ENCODE measurements at places on chromosomes 6 and 20. TPM values are rescaled to one million over a fixed set of nuclear protein-coding genes. Genes with fewer than 3 reads are reported as not detected.

The RBPJL gene
- not detected for polyA plus RNA-seq

GRCh38 chr6:45584127-45584526 is 206.4 kb upstream of the SUPT3H start:
- no peak overlapping the region for H3K27ac ChIP-seq
- H3K27me3 ChIP-seq = no peaks in the 10 kb centered on the region
- no peaks in the 10 kb centered on the region for H3K36me3 ChIP-seq
- no peak overlapping the region for H3K4me3 ChIP-seq
- H3K4me1 ChIP-seq = no peaks in the 10 kb centered on the region

- no peak overlapping the region for H3K27ac ChIP-seq
- H3K27me3 ChIP-seq = no peaks in the 10 kb centered on the region
- no peaks in the 10 kb centered on the region for H3K36me3 ChIP-seq
- no peak overlapping the region for H3K4me3 ChIP-seq
Measured at GRCh38 chr6:74976701-74977100, 229.2 kb downstream of the COL12A1 start.

GRCh38 chr6:35468980-35469750 is 964 bp downstream of the RPL10A start:
- peak overlapping the region; percentile 85 for H3K27ac ChIP-seq
- no peaks in the 10 kb centered on the region for H3K36me3 ChIP-seq
- peaks cover 12% of the 10 kb centered on the region for H3K4me1 ChIP-seq

DNA sequence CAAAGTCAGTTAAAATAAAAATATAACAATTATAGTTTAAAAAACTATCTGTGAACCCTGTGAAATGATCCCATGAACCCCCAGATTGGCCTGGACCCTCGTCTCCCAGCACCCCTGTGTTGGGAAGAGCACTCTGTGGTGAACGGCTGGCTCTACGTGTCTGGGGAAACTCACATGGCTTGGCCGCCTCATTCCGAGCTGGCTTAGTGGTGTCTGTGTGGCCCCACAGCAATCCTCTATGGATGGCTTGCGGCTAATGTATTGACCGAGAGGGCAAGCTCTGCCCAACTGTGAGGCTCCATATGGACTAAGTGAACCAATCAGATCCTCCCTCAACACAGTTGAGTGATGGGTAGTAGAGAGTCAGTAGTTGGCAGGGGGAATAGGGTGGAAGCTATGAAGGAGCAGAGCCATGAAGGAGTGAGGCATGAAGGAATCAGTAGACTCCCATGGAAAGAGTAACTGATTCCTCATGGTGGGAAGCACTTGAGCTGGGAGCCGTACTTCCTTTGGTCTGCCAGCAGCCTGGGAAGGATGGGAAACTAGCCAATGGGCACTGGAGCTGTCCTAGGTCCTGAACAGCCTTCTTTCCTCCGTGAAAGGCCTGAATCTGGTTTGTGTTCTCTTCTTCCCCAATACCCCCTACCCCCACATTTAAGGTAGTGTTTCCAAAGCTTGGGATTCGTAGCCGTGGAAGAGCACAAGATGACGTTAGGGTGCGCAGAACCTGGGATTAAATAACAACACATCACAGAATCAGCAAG is 21.6 kb upstream of the ZNF831 start:
- no peak overlapping the region for H3K4me3 ChIP-seq
- no peak overlapping the region for H3K27ac ChIP-seq
- H3K27me3 ChIP-seq = no peaks in the 10 kb centered on the region

DNA sequence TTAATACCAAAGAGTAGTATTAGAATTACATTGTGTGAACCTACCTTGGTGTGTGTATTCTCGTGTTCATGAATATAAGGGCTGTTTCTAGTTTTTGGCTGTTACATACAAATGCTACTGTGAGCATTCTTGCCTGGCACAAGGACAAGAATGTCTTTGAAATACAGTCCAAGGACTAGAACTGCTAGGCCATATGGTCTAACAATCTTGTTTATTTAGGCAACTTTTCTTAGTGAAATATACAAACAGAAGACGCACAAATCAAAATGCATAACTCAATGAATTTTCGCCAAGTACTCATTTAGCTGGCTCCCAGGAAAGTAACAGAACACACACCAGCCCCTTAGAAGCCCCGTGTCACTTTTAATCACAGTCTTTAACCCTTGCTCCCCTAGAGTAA is 28.5 kb downstream of the KDM1B start:
- no peaks in the 10 kb centered on the region for H3K36me3 ChIP-seq
- H3K27ac ChIP-seq = no peak overlapping the region
- no peak overlapping the region for H3K4me3 ChIP-seq

- H3K4me1 ChIP-seq = no peaks in the 10 kb centered on the region
- no peak for DNase-seq
- no peak overlapping the region for H3K27ac ChIP-seq
- no peaks in the 10 kb centered on the region for H3K27me3 ChIP-seq
Measured at GRCh38 chr6:139165324-139165723, 30.4 kb downstream of the HECA start.

- no peaks in the 10 kb centered on the region for H3K4me1 ChIP-seq
- no peaks in the 10 kb centered on the region for H3K27me3 ChIP-seq
- H3K27ac ChIP-seq = no peak overlapping the region
- no peak overlapping the region for H3K4me3 ChIP-seq
Measured at GRCh38 chr6:19665613-19665909, 171.6 kb upstream of the ID4 start.

- DNase-seq = no peak
- no peak overlapping the region for H3K4me3 ChIP-seq
- peaks cover 28% of the 10 kb centered on the region for H3K4me1 ChIP-seq
- H3K27ac ChIP-seq = no peak overlapping the region
- H3K27me3 ChIP-seq = no peaks in the 10 kb centered on the region
- no peaks in the 10 kb centered on the region for H3K36me3 ChIP-seq
Measured at GRCh38 chr6:37979392-37980221, 160.1 kb downstream of the ZFAND3 start.

The EPPIN gene
- polyA plus RNA-seq = not detected

- no peak overlapping the region for H3K4me3 ChIP-seq
- H3K4me1 ChIP-seq = no peaks in the 10 kb centered on the region
- H3K36me3 ChIP-seq = no peaks in the 10 kb centered on the region
- no peak for DNase-seq
- H3K27me3 ChIP-seq = no peaks in the 10 kb centered on the region
- no peak overlapping the region for H3K27ac ChIP-seq
Measured at GRCh38 chr6:23851522-23851921, 274.5 kb upstream of the NRSN1 start.

GRCh38 chr20:41047975-41048305 is 19.3 kb downstream of the TOP1 start:
- no peaks in the 10 kb centered on the region for H3K36me3 ChIP-seq
- H3K27me3 ChIP-seq = no peaks in the 10 kb centered on the region
- DNase-seq = no peak

DNA sequence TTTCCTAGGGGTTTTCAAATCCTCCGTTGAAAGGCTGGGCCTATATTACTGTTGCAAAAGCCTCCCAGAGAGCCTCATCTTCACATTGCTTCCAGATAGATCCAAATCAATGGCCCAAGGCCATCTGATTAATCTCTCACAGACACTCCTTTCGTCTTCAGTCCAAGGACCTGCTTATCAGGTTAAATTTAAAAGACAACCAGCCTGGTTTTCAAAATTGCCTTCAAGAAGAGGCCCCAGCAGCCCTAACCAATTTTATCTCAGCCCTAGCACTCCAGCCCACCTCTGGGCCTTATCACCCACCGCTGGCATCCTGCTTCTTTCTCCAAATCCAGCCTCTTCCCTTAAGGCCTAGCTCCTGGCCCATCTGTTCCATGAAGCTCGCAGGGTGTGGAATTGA is 15.5 kb upstream of the CCND3 start:
- H3K27ac ChIP-seq = peak overlapping the region; percentile 81
- H3K27me3 ChIP-seq = no peaks in the 10 kb centered on the region
- no peak for DNase-seq
